Sigmoid colon (tissue), 7 donors: ENCODE measurements at places on chromosomes 6 and 20.

DNA sequence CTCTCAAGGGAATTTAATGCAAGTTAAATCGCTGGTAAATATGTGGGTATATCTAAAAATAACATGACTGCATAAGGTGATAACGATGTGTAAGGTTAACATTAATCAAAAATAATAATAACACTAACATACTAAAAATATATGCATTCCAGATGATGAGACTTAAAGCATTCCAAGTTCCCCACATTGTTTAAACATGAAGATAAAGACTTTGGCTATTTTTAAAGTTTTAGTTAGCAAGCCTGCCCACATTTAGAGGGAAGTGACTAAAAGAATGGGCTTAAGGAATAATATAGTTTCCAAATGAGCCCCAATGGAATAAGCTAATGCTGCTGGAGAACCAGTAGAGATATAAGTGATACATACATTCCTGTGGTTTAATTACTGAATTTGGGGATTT is 941.3 kb downstream of the TBC1D32 start:
- DNase-seq = no peak

GRCh38 chr6:107642861-107643328 is 153.0 kb downstream of the SOBP start:
- no peak for DNase-seq

- DNase-seq = no peak
These were observed 24.3 kb downstream of the BCL2L1 start for GRCh38 chr20:31698243-31698802.

GRCh38 chr20:35011589-35012226 is 56.0 kb downstream of the MYH7B start:
- no peak for DNase-seq

DNA sequence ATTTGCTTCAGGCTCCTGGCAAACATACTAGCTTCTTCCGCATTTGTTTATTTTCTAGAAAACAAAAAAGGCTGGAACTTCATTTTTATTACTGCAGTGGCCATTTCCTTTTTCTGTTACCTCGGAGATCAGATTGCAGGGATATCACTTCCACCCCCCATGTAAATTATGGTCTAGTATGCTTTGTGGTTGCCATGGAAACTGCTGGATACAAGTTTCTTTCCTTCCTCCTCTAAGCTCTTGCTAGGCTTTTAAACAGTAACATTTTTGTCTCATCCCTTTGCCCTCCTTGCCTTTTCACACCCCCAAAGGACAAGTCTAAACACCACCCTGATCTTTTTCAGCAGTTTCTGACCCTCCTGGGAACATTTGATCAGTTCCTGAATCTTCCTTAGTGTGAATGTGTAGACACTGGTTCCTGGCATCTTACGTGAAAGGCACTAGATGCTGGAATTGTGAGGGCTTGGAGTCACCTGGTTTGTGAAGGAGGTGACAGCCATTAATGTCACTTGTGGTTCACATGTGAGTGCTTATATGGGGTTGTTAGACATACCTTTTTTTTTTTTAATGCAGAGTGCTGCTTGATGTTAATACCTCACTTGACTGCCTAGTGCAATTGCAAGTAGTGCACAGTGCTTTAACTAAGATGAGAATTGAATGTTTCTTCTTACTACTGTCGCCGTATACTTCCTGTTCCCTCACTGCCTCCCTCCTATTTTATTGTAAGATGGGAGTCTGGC is 181.6 kb downstream of the JARID2 start:
- no peak for DNase-seq

- DNase-seq = no peak
These were observed 335.8 kb downstream of the EPHA7 start for GRCh38 chr6:93083337-93084230.

DNA sequence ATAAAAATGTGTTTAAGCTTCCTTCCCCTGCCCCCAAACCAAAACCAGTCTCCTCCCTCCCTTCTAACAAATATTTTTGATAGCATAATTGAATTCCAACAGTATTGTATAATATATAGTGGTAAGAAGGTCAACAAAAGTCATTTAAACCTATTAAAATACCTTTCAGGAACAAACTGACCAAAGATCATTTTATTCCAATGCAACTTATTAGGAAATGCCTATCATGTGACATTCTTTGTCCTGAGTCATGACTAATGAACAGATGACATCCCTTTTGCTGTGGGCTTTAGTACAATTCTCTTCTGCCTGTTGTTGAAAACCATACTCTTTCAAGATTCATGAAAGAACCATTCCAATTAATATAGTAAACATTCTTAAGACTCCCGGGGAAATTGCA is 51.5 kb upstream of the TRAF3IP2 start:
- no peak for DNase-seq

DNA sequence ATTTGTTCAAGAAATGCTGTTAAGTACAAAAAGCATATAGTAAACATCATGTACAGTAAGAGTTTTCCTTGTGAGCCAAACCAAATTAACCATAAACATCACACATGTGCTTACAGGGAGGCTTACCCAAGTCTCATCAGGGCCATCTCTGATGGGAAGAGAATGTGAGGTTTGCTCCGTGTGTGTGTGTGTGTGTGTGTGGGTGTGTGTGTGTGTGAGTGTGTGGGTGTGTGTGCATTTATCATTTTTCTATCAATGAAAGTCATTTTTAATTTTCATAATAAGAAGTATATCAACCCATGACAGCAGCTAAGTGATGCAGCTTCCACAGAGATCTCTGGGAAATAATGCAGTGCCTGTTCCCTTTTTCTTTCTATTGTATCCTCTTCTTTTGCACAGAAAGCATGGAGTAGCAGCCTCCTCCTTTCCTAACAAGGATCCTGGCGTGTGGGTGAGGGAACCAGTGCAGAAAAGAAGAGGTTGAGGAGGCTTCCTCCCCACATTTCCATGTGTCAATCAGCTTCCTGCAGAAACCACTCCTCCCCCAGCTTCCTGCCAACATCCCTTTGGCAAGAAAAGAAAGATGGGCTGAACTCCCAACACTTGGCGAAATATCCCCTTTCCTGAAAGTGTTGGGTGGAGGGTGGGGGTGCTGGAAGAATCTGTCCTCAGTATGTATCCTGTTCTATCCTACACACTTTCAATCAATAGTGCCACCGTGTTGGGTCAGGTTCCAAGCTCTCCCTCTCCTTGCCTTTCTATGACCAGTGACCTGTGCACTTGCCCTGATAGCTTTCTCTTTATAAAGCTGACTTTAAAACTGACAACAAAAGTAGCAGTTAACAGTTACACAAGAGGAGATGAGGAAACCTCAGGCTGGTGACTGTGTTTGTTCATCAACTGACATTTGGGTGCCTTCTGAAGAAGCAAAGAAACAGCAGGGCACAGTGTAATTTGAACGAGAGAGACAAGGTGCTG is 251.8 kb upstream of the CITED2 start:
- no peak for DNase-seq

- no peak for DNase-seq
These were observed 82.2 kb upstream of the CDH4 start for GRCh38 chr20:61169874-61170273.

GRCh38 chr6:42030585-42031506 is 19.5 kb upstream of the TAF8 start:
- DNase-seq = no peak

DNA sequence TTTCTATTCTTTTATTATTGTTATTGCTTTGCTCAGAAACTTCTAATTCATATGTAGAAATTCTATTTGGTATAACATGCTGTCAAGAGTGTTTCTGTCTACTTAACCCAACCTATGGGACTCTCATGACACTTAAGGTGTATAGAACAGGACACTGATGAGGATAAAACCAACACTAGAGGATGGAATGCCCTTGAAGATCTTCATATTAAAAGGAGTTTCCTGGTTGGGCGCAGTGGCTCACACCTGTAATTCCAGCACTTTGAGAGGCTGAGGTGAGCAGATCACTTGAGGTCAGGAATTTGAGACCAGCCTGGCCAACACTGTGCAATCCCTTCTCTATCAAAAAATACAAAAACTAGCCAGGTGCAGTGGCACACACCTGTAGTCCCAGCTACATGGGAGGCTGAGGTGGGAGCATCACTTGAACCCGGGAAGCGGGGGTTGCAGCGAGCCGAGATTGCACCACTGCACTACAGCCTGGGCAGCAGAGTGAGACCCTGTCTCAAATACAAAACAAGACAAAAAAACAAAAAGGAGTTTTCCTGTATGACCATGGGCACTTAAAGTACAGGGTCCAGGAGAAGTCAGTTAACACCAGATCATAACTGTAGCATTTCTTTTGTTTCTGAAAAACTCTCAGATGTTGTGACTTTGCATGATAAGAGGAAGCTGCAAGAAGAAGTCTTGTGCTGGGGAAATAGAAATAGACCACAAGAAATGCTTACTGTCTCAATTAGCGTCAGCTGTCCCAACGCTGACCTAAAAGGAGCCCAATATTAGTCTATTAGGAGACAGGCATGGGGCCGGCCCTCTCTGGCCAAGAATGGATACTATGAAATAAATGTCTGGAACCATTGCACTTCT is 38.9 kb upstream of the CD2AP start:
- peak; percentile 65 for DNase-seq

DNA sequence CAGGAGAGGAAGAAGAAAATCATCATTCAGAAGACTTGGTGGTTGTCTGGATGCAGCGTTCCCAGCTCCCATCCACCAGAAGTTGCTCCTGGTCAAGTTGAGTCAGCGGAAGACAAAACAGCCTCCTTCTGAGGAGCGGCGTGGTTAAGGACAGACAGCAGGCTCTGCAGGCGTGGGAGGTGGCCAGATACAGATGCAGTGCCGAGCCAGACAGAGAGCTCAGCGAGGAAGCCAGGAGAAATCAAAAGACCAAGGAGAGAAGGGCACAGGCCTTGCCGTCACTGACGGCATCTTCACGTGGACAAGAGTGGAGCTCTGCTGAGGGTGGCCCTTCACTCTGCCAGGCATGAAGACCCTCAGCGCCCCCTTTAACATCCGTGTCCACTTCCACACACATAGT is 158.5 kb downstream of the THBS2 start:
- no peak for DNase-seq

- no peak for DNase-seq
These were observed 31.1 kb downstream of the EPM2A start for GRCh38 chr6:145704143-145704781.

DNA sequence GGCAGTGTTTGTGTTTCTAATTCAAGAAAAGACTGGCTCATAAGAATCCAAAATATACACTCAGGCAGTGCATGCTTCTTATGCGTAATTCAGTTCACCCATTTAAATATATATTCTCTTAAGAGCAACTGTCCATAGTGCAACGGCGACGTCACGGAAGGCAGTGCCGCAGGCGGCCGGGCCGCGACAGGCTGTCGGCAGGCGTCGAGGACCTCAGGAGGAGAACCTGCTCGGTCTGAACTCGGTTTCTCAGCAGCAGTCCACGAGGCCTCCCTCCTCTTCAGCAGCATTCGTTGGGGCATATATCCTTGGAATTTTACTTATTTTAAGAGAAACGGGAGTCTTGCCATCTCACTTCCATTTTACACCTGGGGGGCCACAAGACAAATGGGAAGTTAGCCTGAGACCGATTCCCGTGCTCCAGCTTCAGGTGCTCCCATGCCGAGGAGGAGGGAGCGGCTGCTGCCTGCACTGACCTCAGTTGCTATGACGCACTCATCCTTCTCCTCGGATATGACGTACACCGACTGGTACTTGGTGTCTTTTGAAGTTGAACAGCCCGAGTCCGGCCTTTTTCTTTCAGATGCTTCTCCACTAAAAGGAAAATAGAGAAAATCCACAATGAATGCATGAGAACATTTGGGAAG is 8.2 kb downstream of the DLL1 start:
- peak; percentile 46 for DNase-seq

- DNase-seq = no peak
These were observed 642.1 kb downstream of the EPHA7 start for GRCh38 chr6:92777146-92777740.

DNA sequence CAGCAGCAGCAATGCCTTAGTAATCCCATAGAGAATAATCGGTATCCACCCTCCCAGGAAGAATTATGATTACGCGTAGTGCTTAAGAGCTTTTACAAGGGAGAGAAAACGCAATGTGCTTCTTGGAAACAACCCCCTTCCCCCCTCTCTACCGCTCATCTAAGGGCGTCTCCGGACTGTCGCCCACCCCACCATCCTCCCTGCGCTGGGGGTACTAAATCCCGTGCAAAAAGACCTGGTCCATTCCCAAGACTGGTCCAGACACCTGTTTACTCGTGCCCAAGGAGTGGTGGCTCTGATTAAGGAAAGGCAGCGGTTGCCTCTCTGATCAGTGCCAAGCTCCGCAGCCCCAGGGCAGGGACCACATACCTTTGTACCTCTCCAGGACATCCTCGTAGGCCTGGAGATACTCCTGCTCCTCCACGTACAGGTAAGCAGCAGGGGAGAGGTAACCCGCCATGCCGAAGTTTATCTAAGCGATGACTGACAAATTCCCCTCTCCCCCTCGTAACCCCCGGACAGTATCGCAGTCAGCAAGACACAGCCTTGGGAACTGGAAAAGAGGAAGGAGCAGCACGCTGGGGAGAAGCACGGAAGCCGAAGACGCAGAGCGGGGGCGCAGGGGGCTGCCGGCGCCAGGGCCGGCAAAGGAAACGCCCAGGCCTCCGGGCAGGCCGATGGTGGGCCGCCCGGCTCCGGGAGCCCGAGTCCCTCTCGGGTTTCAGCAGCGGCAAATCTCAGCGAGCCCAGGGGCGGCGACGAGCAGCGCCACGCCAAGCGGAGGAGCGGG is 112.0 kb upstream of the BEND6 start:
- DNase-seq = peak; percentile 67

DNA sequence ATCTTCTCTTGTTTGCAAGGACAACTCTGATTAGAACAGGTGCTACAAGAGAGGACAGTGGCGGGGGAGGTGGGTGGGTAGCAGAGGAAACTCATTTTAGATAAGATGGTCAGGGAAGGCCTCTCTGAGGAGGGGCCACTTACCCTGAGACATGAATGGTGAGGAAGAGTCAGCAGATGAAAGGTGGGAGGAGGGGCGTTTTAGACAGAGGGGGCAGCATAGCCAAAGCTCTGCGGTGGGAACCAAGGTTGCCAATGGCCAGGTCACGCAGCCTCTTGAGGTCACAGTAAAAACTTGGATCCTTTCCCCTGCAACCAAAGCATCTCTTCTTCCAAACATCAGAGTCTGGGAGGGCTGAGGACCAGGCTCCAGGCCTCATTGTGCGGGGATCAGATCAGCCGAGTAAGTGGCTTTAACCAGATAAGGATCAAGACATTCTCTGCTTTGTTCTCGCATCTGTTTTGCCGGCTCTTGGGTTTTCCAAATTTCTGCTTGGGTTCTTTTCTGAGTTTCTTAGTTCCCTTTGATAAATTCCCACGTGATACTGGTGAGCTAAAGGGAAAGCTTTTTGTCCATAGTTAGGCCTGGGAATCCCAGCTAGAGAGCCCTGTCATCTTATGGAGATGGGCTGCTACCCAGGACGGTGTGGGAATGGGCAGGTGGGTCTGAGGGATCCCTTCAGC is 5.5 kb upstream of the CD40 start:
- no peak for DNase-seq

GRCh38 chr6:6926856-6927255 is 180.9 kb upstream of the RREB1 start:
- no peak for DNase-seq

DNA sequence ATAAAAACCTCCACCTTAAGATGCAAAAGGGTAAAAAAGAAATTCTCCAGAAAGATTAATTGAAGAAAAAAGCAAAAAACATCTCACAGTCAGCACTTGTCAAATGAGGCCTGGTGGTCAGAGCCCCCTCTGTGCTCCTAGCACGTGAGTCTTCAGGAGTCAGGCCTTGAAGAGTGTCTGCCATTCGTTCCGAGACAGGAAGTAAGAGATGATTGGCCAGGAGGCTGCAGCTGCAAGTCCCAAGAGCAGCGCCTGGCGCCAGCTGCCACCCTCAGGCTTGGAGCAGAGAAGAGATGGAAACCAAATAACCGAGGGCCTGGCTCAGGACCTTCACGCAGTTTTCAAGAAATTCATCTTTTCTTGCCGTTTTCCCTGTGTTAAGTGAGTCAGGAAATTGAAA is 65.0 kb downstream of the FAM120B start:
- DNase-seq = no peak
